ENCODE measurements at places on chromosomes 4 and X. TPM values are rescaled to one million over a fixed set of nuclear protein-coding genes. Genes with fewer than 3 reads are reported as not detected.

DNA sequence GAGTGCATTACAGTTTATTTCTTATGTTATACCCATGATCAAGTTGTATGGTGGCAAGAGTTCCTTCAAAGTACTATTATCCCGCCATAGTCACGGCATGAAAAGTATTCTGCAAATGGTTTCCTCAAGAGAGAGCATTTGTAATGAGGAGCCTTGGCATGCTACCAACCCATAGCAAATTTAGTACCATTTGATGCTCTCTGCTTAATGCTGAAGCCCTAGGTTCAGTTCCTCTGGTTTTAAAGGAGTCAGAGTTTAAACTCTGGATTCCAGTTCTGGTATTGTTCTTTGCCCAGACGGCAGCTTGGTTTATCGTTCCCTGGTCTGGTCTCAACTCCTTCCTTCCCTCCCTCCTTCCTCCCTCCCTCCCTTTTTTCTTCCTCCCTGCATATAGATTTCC, 371.3 kb downstream of the BMPR1B start:
- no peak for DNase-seq

Gene SPANXB1
- not detected for total RNA-seq

DNA sequence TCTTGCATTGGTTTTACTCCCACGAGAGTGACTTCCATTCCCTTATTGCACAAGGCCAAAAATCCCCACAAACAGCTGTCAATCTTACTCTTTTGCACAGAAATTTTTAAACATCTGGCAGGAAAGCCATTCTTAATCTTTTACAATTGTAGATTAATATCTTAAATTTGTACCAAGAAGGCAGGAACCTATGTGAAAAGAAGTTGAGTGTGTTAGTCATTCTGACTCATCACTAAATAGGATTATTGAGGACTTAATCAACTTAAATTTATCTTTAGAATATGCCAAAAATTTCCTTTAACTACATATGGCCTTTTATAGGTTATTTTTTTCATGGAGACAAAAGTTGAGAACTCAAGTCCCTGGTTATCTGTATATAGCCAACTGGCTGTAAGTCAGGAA, 49.0 kb upstream of the VEGFC start:
- no peak for DNase-seq

Gene STS
- 6.6 TPM for total RNA-seq

DNA sequence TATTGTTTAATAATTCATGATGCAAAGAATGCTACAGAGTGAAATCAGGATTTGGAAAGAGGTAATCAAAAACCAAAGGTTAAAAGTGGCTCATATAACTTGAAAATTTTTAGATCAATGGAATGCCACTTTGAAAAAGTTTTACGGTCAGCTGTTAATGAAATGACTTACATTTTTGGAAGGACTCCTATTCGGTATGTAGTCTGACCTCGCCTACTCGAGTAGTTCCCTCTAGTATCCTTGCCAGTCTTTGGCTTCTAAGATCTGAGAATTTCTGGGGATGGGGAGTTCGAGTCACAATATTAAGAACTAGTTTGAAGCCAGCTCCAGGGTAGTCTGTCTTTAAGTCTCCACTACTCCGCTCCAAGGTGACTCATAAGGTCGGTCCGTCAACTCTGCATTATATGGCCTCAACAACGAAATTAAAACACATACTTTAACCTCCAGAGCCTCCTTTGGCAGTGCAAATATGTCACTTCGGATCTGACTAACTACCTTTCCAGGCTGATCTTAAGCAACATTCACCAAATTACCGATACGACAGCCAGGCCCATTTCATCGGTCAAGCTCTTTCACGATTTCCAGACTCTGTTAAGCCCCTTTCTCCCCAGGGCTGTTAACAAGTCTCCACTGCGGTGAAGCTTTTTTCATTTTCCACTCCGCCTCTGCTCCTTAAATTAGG, 733 bp upstream of the NAA15 start:
- no peak for DNase-seq
